Activated naive CD8-positive, alpha-beta T cell treated with anti-CD3 and anti-CD28 coated beads, Interleukin-2, amount 50 U/mL, for 24 hours (primary cell): ENCODE measurements at places on chromosomes 3 and 15.

DNA sequence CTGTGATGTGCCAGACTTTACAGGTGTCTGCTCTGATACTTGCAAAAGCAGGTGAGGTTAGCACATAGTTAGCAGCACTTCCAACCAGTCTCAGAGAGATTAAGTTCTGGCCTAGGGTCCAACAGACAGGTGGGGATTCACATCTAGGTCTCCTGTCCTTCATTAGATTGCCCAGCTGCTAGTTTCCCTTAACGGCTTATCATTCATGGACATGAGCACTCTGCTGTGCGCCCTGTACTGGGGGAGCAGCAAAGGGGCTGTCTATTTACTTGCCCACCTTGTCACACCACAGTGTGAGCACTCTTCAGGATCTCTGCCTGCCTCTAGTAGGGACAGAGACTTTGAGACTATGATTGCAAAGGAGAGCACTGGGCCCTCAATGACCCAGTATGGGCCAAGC lies 8.7 kb downstream of the SPSB4 start:
- no peak for DNase-seq

- no peak for DNase-seq
Measured at GRCh38 chr15:20643829-20644425, 102.3 kb upstream of the GOLGA6L6 start.

DNA sequence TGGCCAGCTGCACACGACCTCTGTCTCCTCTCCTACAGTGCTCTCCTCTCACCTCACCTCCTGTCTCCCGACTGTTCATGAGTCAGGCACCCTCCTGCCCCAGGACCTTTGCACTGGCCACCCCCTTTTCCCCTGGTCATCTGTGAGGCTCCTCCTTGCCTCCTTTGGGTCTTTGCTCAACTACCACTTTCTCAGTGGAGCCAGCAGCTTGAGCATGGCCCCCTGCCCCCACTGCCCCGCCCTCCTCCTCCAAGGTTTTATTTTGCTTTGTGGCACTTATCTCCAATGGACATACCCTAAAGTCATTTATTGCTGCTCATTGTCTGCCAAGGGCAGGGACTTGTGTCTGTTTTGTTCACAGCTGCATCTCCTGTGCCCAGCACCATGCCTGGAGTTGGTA lies 64.3 kb downstream of the MGLL start:
- no peak for DNase-seq

DNA sequence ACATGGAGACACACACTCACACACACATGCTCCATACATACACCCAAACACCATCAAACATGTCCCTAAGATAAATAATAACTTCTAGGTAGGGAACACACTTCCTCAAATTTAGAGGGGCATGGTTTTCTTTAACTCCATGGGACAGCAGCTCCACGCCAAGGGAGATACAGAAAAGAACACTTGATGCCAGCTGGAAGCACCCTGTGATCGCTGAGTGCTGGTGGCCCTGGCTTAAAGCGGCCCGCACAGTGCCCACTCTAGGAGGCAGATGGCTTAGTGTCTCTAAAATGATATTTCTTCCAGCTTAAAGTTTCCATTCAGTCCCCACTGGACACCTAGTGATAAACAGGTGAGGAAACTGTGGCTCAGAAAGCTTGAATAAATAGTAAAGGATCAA lies 232.9 kb downstream of the UACA start:
- DNase-seq: no peak

- DNase-seq: no peak
Measured at GRCh38 chr3:29488922-29489321, 208.1 kb downstream of the RBMS3 start.
